ENCODE measurements at places on chromosomes 6 and 20. TPM values are rescaled to one million over a fixed set of nuclear protein-coding genes. Genes with fewer than 3 reads are reported as not detected.

PTK6 gene
- 0.61 TPM for total RNA-seq

BFSP1 gene
- 1.7 TPM for total RNA-seq

NOX3 gene
- not detected for total RNA-seq

CALHM4 gene
- total RNA-seq = not detected

UFL1 gene
- 16.2 TPM for total RNA-seq

ULBP1 gene
- 0.09 TPM for total RNA-seq

RIMS4 gene
- total RNA-seq = 0.09 TPM

FKBP1A gene
- total RNA-seq = 43.9 TPM

ELOVL2 gene
- total RNA-seq = 1.4 TPM

DNA sequence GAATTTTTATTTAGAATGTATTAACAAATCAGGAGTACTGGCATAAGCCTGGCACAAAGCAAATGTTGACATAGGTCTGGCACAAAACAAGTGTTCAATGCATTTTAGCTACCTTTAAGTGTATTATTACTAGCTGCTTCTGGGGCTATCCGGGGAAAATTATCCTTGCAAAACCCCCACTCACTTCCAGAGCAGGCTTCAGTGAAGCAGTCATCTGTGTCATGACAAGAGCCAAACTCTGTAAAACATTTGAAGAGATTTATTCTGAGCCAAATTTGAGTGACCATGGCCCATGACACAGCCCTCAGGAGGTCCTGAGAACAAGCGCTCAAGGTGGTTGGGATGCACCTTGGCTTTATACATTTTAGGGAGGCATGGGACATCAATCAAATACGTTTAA is 6.4 kb upstream of the TRIM38 start:
- H3K27ac ChIP-seq = no peak overlapping the region
- H3K4me3 ChIP-seq = no peak overlapping the region
- H3K27me3 ChIP-seq = no peaks in the 10 kb centered on the region
- no peaks in the 10 kb centered on the region for H3K4me1 ChIP-seq

DNA sequence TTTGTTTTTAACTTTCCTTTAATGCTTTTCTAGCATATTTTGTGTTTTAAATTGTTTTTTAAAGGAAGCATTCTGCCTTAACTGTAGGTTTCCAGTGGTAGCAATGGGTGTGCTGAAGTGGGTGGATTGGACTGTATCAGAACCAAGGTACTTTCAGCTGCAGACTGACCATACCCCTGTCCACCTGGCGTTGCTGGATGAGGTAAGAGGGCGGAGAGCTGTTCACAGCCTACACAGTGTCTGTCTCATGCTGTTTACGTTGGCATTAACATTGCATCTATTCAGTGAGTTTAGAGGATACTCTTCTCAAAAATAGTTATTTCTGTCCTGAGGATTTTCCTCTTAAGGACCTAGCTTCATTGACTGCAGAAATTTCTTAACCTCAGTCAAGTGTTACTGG is 11.9 kb downstream of the NELFCD start:
- no peaks in the 10 kb centered on the region for H3K27me3 ChIP-seq
- peak; percentile 3 for DNase-seq
- H3K4me1 ChIP-seq = no peaks in the 10 kb centered on the region
- no peak overlapping the region for H3K4me3 ChIP-seq
- H3K27ac ChIP-seq = no peak overlapping the region

DNA sequence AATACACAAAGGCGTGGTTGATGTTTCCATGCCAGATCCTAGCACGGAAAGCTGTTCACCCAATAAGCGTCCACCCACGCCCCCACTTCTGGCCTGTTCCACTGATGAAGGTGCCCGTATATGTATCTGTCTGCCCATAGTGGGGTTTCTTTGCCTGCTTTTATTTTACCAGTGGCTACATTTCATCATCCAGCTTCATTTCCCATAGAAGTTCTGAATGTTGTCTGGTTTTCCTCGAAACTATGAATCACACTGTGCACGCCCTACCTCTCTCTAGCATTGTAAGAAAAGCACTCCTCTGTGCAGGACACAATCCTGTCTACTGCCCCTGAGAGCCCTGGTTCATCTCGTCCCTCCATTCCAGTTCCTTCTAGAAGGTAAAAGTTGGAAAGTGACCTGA is 8.8 kb upstream of the CD93 start:
- H3K4me1 ChIP-seq = peaks cover 3% of the 10 kb centered on the region
- DNase-seq = no peak
- H3K27me3 ChIP-seq = no peaks in the 10 kb centered on the region
- H3K36me3 ChIP-seq = no peaks in the 10 kb centered on the region
- no peak overlapping the region for H3K27ac ChIP-seq
- H3K4me3 ChIP-seq = no peak overlapping the region

GRCh38 chr6:22003287-22003686 is 293.5 kb downstream of the PRL start:
- H3K27ac ChIP-seq = no peak overlapping the region
- H3K36me3 ChIP-seq = no peaks in the 10 kb centered on the region
- H3K4me3 ChIP-seq = no peak overlapping the region
- no peaks in the 10 kb centered on the region for H3K4me1 ChIP-seq
- DNase-seq = no peak
- no peaks in the 10 kb centered on the region for H3K27me3 ChIP-seq

DNA sequence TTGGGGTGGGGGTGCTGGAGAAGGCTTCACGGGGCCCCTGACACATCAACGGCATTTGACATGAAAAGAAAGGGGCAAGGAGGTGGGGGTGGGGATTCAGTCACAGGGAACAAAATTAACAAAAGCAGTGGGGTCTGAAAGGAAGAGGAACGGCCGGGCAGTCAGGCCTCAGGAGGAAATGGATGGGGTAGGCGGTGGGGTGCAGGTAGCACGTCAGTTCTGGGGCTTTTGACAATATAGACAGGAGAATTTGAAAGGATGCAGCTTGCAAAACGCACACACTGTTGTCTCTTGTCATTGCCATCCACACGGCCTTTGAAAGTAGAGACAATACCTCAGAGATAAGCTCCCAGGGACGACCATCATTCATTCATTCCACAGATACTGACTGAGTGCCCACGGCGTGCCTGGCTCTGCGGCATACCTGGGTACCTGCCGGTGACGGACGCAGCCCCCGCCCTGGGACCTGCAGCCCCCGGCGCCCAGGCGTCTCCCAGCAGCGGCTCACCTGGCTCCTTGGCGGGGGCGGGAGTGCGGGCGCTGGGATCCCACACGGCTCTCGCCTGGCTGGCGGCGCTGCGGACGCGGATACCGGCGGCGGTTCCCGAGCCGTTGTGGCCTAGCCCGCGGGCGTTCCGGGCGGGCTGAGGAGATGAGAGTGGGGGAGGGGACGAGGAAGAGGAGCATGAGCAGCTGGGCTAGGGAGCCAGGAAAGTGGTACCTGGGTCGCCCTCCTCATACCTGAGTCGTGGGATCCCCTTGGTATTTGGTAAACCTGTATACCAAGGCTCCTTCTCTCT is at the start of gene SLC26A8:
TSS of gene SLC26A8 (minus strand) at position 646 of the 800 bp plus-strand sequence. CDS start 4,934 bp downstream, outside the sequence.
- H3K27ac ChIP-seq = no peak within 1 kb of the TSS
- DNase-seq = peak; percentile 62
- no peaks in the 10 kb centered on the region for H3K36me3 ChIP-seq
- H3K4me3 ChIP-seq = no peak within 1 kb of the TSS

DNA sequence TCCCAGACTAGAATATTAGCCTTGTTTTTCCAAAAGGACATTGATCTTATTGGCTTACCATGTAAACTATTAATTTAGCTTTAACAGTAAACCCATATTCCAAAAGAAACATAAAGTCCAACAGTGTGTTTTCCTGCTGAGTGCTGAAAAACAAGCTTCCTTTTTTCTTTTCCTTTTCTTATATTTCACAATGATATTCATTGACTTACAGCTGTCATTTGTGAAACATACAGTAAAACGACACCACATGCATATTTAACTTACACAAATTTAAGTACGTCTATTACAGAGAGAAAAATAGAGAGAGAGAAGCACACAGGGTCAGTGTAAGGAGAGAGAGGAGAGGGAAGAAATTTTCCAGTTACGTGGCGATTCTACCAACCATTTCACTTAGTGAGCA is 543.9 kb upstream of the JARID2 start:
- H3K36me3 ChIP-seq = no peaks in the 10 kb centered on the region
- H3K4me3 ChIP-seq = no peak overlapping the region
- H3K27ac ChIP-seq = no peak overlapping the region
- no peaks in the 10 kb centered on the region for H3K27me3 ChIP-seq
- no peaks in the 10 kb centered on the region for H3K4me1 ChIP-seq

GRCh38 chr20:40686434-40686882 is 2.6 kb downstream of the MAFB start:
- no peak overlapping the region for H3K27ac ChIP-seq
- peaks cover 13% of the 10 kb centered on the region for H3K27me3 ChIP-seq
- DNase-seq = no peak
- no peaks in the 10 kb centered on the region for H3K36me3 ChIP-seq

DNA sequence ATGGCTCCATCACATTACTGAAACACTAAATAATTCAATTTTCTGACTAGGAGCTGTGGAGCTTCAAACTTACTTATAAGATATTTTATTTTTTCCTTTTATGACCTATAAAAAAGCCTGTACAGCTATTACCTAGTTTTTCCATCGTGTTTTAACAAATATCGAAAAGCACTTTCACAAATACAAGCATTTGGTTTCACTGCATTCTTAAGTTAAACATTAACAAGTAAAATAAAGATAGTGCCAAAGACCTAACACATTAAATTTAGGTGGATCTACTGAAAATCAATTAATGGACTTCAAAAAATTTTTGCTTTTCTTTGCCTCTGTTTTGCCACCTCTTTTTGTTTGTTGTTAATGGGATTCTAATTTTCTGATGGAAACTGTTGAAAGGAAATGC is 83.3 kb downstream of the EPM2A start:
- no peak for DNase-seq
- H3K27ac ChIP-seq = no peak overlapping the region
- H3K27me3 ChIP-seq = no peaks in the 10 kb centered on the region
- H3K36me3 ChIP-seq = no peaks in the 10 kb centered on the region

DNA sequence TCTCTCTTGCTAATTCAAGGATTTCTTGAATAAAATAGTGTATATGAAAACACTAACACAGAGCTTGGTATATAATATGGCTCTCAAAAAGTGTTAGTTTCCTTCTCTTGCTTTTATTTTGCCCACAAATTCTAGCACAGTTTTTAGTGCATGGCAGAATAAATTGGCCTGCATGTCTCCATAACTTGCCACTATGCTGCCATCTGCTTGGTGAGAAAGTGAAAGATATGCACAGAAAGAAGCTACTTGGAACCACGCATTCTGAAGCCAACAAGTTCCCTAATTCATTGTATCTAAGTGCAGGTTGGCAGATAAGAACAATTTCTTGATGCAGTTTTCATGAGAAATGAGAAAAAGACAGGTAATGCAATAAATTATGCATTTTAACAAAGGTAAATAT is 101.2 kb downstream of the EPHA7 start:
- no peaks in the 10 kb centered on the region for H3K27me3 ChIP-seq
- H3K36me3 ChIP-seq = no peaks in the 10 kb centered on the region
- no peak for DNase-seq
- H3K4me1 ChIP-seq = no peaks in the 10 kb centered on the region
- no peak overlapping the region for H3K27ac ChIP-seq

DNA sequence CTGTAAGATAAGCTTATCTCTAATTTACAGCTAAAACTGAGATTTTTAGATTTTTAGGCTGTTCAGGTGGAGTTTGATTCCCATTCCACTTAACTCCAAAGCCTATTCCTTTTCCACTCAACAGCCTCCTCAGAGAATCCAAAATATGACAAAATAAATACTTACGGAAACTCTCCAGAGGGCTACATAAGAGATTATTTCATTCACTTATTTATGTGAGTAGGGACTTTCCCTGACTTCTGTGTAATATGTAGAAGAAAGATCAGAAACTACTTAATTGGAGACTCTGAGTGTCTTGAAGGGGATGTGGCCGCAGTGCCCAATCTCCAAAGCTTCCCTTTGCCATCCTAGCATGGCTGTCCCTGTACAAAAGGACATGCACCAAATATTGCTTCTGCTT is 72.1 kb upstream of the ISM1 start:
- H3K36me3 ChIP-seq = no peaks in the 10 kb centered on the region
- H3K27ac ChIP-seq = no peak overlapping the region
- DNase-seq = no peak
- H3K4me3 ChIP-seq = no peak overlapping the region
- no peaks in the 10 kb centered on the region for H3K4me1 ChIP-seq

GRCh38 chr20:42190084-42190483 is 571.9 kb upstream of the CHD6 start:
- no peak overlapping the region for H3K4me3 ChIP-seq
- H3K36me3 ChIP-seq = no peaks in the 10 kb centered on the region
- H3K27me3 ChIP-seq = no peaks in the 10 kb centered on the region
- DNase-seq = no peak
- no peak overlapping the region for H3K27ac ChIP-seq
- no peaks in the 10 kb centered on the region for H3K4me1 ChIP-seq

- H3K36me3 ChIP-seq = no peaks in the 10 kb centered on the region
- H3K27ac ChIP-seq = peak overlapping the region; percentile 68
- DNase-seq = no peak
- H3K4me3 ChIP-seq = no peak overlapping the region
These were observed 28.6 kb downstream of the MBOAT1 start for GRCh38 chr6:20183706-20184105.

DNA sequence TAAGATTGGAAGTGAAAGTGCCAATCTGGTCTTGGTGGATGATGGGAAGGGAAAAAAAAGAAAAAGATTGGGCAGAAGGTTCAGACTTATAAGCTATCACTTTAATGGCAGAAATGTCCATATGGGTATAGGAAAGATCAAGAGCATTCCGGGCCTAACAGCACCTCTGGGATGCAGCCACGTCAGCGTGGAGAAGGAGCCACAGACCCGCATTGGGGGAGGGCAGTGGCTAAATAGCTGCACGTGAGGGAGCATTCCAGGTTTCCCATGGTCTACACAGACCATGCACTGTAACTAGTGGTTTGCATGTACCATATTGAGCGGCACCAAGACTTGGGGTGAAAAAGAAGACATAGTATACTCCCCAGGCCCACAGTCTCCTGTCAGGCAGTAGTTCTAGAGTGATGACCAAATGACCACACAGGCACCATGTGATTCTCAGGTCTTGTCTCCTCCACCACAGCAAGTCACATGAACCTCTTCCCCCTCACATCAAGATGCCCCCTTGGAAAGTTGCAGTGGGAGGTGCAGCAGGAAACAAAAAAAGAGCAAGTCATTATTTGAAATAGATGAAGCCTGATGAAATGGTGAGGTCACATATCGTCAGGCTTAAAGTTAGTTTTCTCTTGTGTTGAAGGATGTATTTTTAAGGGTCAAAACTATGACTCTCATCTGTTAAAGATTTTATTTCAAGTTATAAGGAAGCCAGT is 94.4 kb upstream of the TNFAIP3 start:
- no peak for DNase-seq
- no peak overlapping the region for H3K4me3 ChIP-seq
- H3K4me1 ChIP-seq = no peaks in the 10 kb centered on the region
- H3K36me3 ChIP-seq = no peaks in the 10 kb centered on the region
- no peak overlapping the region for H3K27ac ChIP-seq

- no peak overlapping the region for H3K4me3 ChIP-seq
- H3K4me1 ChIP-seq = no peaks in the 10 kb centered on the region
- no peak for DNase-seq
- no peak overlapping the region for H3K27ac ChIP-seq
These were observed 674.9 kb downstream of the GRIK2 start for GRCh38 chr6:102068349-102068929.

- H3K27me3 ChIP-seq = no peaks in the 10 kb centered on the region
- peaks cover 14% of the 10 kb centered on the region for H3K4me1 ChIP-seq
- no peak for DNase-seq
- H3K4me3 ChIP-seq = no peak overlapping the region
These were observed 25.8 kb downstream of the MAP7 start for GRCh38 chr6:136524339-136524935.

GRCh38 chr6:53888931-53889330 is 94.1 kb downstream of the LRRC1 start:
- DNase-seq = no peak
- H3K36me3 ChIP-seq = no peaks in the 10 kb centered on the region
- H3K4me1 ChIP-seq = no peaks in the 10 kb centered on the region
- H3K27me3 ChIP-seq = no peaks in the 10 kb centered on the region

- no peak overlapping the region for H3K4me3 ChIP-seq
- no peak for DNase-seq
- no peak overlapping the region for H3K27ac ChIP-seq
- no peaks in the 10 kb centered on the region for H3K4me1 ChIP-seq
- no peaks in the 10 kb centered on the region for H3K27me3 ChIP-seq
These were observed 41.1 kb downstream of the RAMACL start for GRCh38 chr6:166545156-166546034.

Measured in pancreas (tissue), 10 donors.